NCI-H2081 treated with DMSO at 0.1 percent for 48 hours (cell line): ENCODE measurements at places on chromosomes 4 and X.

DNA sequence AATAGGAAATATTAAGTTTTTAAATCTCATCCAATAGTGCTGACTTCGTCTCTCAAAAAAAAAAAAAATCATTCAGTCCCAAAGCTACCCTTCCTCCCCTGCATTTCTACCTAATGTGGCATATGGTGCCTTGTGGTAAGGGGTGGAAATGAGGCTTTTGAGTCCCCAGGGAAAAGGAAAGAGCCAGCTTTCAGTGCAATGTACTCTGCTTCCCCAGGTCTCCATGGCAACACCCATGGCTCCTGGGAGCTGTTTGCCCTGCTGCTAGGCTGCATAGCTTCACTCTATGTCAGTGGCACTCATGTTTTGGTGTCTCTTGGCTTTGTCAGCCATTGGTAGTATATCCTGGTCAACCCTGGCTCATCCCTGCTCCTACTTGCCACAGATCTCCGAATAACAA, 175.9 kb downstream of the SLC39A8 start:
- peak; percentile 5 for DNase-seq

DNA sequence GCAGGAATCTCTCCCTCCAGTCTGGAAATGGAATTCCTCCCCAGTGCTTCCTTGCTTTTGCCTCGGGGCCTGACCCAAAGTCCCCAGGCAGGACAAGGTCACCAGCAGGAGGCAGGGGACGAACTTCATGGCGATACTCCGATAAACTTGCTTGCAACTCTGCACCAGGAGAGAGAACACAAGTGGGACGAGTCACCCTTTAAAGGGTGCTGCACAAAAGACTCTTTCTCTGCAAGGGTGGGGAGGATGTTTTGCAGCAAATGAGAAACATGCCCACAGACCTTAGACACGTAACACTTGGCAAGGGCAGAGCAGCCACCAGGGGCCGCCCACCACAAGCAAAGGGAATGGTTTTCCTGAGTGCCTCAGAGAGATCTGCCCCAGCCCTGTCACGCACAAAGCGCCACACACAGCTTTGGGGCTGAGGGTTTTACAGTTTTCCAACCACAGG, at the start of gene FGFBP2:
Gene FGFBP2, minus strand, starts transcription at position 175 of the 451 bp plus-strand sequence. Its CDS starts 46 bp downstream, at position 129.
- no peak for DNase-seq

DNA sequence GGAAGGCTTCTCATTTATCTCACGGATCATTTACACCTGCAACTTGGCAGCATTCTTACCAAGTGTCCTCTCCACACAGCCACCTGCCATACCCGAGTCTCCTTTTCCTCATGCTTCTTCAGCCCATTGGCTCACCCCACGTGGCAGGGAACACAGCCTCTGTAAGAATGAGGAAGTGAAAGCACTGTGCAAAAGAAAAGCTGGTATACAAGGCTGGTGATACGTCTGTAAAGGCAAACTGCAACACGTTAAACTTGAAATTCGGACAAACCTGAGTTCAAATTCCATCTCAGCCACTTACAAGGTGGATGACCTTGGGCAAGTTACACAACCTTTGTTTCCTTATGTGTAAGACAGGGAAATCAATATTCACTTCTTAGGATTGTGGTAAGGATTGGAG, 164.0 kb upstream of the RASGEF1B start:
- no peak for DNase-seq

DNA sequence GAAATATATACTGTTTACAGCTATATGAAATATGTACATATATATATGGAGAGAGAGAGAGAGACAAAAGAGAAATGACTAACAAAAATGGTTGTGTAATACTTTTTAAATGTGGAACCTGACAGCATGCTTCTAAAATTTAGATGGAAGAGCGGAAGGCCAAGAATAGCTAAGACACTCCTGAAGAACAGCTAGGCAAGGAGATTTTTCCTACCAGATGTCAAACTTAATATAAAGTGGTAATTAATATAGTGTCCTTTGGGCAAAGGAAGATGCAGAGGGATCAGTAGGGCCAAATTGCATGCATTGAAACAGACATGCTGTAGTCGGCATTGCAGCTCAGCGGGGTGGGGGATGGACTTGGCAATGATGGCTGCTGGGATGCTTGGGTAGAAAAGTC, 45.2 kb downstream of the ADD1 start:
- DNase-seq: no peak

GRCh38 chr4:99827454-99827853, 10.8 kb downstream of the DAPP1 start:
- no peak for DNase-seq
